ENCODE measurements at places on chromosomes 12 and 14.

- DNase-seq, result no peak
Measured at GRCh38 chr14:64792231-64792630, 87.5 kb downstream of the SPTB start.

- DNase-seq, result peak; percentile 26
Measured at GRCh38 chr12:50992819-50993218, 33.4 kb downstream of the SLC11A2 start.

DNA sequence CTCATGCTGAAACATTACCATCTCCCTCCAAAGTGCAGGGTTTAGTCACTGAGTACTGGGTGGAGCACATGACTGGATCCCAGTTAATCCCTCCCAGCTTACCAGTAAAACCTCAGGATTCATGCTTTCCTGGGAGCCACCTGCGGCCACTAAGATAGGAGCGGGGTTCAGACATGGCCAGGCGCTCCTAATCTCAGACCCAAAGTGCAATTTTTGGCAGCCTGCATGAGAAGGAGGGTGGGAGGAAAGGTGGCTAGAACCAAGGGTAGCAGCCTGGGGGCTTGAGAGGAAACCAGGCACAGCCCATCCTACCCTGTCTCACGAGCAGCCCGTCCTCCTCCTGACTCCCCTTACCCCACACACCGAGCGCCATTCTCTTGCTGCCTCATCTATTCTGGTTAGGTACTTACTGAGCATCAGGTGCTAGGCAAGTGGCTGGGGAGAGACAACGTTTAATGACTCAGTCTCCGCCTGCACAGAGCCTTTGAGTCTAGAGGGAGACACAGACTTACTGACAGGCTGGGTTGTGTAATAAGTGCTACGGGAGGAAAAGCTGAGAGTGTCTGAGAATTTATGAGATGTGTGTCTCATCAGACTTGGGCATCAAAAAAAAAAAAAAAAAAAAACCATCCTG lies 9.9 kb downstream of the GPRC5A start:
- DNase-seq, result no peak

DNA sequence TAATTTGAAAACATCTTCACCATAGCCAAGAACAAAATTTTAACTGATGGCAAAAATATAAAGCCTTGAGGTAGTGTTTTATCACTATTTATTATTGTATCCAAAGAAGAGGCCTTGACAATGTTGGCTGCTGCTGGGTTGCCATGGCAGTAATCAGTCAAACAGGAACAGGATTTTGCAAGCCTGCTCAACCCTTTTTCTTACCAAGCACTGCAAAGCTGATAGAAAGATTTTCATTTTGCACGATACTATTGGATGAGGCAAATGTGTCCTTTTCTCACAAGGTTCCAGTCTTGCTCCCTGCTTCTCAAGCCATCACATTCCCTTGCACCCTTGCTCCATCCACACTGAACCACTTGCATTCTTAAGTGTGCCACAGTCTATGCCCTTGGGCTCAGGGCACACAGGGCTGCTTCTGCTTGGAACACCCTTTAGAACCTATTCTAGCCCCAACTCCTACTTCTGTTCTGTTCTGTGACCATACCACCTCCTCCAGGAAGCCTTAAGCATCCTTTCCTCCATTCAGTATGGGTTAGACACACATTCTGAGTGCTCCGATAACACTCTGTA lies 76.5 kb upstream of the AMIGO2 start:
- DNase-seq, result no peak

GRCh38 chr14:59336098-59336497 lies 129.1 kb downstream of the GPR135 start:
- no peak for DNase-seq

DNA sequence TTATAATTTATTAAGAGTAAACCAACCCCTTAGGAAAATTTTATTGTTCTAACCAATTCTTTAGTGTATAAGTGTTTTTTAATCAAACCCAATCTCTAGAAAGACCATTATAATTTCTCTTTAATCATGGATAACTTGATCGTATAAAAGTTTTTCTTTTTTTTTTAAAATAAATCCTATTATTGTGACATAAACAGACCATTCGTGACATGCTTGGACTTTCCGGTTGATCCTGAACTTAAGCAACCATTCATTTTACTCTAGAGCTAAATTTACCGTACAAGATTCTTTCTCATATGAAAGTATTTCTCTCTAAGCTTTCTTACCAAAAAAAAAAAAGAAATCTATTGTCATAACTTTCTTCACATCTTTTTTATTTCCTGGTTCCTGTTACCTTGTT lies 32.6 kb upstream of the SLC38A4 start:
- no peak for DNase-seq

- peak; percentile 75 for DNase-seq
Measured at GRCh38 chr14:94423453-94424056, 29.0 kb downstream of the SERPINA11 start.

- no peak for DNase-seq
Measured at GRCh38 chr12:41681898-41682297, 462.8 kb downstream of the GXYLT1 start.

DNA sequence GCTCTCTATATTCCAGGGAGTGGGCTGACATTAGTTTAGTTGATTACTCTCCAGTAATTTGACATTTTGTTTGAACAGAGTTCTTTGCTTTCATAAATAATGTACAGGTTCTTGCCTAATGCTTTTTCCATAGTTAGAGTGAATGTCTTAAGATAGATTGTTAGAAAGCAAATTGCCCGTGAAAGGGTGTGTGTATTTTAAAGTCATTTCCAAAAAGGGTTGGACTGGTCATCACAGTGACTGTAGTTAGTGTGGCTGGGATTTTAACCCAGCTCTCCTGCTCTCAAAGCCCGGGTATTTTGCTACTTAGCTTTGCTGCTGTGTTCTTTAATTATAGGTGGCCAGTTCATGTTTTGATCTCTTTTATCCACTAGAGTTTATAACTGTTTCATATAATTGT lies 74.2 kb downstream of the DNAH10 start:
- no peak for DNase-seq

GRCh38 chr14:105192866-105193731 lies 12.0 kb upstream of the NUDT14 start:
- peak; percentile 76 for DNase-seq

DNA sequence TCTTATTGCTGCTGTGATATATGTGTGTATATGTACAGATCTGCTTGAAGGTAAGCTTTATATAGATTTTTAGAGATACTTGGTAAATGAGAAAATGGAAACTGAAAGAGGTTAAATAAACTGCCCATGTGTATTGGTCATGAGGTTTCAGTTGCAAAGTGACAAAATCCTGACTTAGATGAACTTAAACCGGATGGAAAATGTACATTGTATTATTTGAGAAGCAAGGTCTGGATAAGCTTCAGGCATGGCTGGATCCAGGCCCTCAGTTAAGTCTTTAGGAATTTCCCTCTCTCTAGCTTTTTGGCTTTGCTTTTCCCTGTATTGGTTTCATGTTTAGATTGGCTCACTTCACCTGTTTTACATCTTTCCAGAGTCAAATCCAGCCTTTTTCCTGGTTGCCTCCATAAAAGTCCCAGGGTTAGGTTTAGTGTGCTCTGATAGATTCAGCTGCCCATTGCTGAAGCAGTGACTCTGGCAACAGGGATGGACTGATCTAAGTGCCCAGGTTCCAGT lies 21.0 kb upstream of the MAP1LC3B2 start:
- DNase-seq, result no peak

DNA sequence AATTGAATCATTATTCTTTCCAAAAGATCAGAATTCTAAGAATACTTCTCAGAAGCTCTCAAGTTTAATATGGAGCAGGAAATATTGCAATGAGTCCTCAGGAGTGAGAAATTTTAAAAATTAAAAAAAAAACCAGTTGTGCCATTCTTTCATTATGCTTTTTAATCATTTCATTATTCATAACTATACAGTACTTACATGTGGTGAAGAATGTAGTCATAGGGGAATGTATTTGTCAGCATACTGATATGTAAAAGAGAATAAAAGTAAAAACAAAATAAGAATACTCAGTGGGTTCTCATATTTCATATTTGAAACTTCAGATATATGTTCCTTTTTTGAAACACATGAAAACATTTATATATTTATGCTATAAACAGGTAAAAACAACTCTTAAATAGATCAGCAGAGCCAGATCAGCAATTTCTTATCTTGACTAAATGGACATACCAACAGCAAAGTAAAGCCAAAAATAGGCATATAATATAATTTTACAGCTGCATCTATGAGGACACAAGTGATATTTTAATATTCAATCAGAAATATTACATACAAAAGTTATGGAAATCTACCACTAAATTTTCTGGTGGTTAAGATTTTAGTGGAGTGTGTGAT lies 19.9 kb upstream of the MBIP start:
- no peak for DNase-seq

GRCh38 chr14:75717729-75718128 lies 56.7 kb downstream of the TTLL5 start:
- no peak for DNase-seq

- no peak for DNase-seq
Measured at GRCh38 chr14:53547593-53547992, 394.5 kb upstream of the DDHD1 start.

DNA sequence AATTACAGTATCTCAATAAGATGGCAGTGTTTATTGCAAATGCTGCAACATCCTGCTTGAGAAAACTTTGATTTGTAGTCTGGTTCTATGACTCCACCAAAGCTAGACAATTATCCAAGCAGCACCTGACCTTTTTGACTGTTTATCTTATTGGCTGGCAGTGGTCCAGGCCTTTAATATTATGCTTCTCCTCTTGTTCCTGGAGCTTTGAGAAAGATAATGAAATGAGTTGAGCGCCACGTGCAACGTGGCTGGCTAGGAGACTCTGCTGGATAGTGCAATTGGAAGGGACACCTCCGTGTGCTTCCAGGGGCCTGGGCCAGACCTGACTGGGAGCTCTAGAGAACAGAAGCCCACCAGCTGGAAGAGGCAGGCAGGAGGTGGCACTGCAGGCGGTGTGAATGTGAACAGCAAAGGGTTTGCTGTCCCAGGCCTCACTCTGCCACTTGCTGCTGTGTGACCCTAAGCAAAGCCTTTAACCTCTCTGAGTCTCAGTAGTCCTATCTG lies 349.3 kb downstream of the CACNA1C start:
- no peak for DNase-seq

DNA sequence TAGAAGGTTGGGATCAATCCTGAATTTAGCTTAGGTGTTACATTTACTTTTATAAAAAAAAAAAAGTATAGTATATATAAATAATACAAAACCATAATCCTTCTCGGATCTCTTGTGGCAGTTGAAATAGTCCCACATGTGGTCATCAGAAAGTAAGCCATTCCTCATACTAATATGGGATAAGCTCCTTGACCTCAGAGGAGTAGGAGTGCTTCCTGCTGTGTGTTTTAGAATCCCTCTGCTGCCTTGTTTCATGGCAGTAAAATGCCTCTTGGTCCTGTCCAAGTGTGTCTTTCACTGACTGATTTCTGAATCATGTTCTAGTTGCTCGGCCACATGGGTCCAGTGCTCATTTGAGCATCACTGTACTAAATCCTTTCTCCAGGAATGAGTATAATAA lies 117.0 kb downstream of the NTN4 start:
- no peak for DNase-seq

DNA sequence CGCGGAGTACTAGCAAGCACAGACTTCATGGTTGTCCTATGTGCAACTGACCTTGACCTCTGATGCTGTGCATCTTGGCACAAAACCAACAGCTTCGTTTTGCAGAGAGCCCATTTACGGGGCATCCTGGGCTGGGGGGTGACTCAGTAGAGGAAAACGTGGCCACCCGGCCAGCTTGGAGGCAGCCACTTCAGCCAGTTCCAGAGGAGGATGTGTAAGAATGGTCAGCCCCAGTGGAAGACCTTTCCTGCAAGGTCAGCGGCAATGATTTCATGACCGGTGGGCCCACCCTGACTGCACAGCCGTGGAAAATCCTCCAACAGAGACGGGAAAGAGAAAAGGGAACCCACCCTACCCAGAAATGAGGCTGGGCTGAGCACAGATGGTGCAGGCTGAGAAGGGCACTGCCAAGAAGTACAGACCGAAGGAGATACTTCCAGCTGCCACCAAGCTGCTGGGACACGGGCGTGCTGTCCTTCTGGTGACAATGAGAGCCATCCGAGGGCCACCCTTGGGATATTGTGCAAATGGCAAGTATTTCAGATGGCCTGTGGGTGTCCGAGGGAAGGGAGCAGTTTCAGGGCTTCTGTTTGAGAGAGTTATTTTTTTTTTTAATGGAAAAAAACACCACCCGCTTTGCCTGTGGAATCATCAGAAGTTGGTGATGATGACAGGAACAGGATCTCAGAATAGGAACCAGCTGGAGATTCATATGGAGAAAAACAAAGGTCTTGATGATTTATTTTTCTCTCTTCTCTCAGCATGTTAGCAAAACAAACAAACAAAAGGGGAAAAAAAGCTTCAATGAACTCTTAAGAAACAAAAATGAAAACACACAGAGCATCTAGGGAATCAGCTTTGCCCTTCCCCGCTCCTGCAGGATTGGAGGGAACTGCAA lies 120.2 kb upstream of the RFLNA start:
- peak; percentile 28 for DNase-seq

- DNase-seq, result no peak
Measured at GRCh38 chr12:65958456-65958855, 134.2 kb downstream of the HMGA2 start.

- no peak for DNase-seq
Measured at GRCh38 chr12:3795492-3796133, 42.7 kb upstream of the CRACR2A start.

- peak; percentile 99 for DNase-seq
Measured at GRCh38 chr12:56127888-56128669, at the start of gene ESYT1. ESYT1 (plus strand) TSS chr12:56128267; CDS start chr12:56128320, 53 bp downstream.
